MG63 (cell line): ENCODE measurements at places on chromosomes 7 and 10.

DNA sequence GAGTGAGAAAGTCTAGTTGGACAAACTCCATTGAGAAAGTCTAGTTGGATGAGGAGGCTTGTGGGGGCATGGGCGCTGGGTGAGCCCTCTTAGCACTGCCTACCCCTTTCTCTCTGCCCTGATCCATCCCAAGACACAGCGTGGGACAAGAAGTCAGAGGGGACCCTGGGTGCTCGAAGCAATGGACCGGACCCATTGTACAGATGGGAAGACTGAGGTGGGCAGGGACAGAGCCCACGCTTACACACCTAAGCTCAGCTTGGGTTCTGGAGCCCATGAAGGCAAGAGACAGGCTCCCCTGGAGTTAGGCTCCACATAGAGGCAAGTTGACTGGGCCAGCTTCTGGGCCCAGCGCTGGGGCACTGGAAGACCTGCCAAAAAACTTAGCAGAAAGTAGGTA, 126.8 kb upstream of the TNRC18 start:
- DNase-seq, result no peak

GRCh38 chr10:43981696-43982095, 333.0 kb upstream of the ZNF32 start:
- DNase-seq, result no peak

DNA sequence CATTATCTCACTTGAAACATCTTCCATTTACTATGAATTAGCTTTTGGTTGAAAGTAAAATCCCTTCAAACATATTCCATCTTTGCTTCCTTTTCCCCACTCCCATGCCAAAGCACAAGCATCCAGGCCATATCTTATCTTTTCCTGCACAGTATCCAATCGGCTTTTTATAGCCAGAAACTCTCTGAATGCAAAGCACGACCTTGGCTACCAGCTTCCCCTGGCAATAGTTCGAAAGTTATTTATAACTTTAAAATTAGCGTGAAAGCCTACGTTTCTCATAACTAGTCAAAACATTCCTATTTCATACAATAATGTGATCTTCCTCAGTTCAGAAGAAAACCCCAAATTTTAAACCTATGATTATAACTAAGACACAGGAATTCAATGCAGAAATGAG, 440 bp downstream of the CTNNA3 start:
- no peak for DNase-seq

GRCh38 chr10:7333961-7334641, 76.7 kb downstream of the SFMBT2 start:
- no peak for DNase-seq

- DNase-seq, result no peak
Observed at GRCh38 chr10:93604146-93604545, 3.1 kb upstream of the RBP4 start.

- DNase-seq, result no peak
Observed at GRCh38 chr10:75703191-75703854, 271.9 kb downstream of the LRMDA start.

DNA sequence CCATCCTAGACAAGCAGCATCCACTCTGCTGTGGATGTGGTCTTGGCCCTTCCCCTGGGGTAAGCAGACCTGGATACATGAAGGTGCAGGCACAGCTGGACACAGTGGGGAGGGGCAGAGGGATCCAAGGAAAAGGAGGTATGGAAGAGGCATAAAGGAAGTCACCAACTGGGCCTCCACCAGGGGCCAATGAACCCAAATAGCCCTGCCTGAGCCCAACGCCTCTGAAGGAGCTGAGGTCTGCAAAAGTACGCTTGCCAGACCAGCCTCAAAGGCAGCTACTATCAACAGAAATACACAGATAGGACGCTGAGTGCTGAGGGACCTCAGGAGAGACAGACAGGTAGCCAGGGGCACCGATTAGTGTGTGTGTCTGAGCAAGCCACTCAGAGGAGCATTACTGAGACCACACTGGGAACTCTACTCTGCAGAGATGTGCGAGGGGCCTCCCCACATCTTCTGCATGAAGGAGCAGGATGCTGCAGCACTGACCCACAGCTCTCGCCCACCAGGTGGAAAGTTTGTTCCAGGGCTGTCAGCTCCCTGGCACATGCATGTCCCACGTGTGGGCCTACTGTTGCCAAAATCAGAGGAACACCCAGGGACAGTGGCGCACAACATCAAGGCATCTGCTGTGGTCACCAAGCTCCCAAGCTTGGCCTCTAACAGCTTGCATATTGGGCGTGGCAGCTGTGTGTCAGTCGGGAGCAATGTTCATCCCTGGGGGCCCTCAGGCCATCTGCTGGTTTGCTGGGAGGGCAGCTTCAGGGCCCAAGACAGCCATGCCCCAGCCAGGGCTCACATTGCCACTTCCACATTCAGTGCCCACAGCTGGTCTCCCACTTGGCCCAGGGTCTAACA, 40.0 kb downstream of the MKI67 start:
- no peak for DNase-seq

DNA sequence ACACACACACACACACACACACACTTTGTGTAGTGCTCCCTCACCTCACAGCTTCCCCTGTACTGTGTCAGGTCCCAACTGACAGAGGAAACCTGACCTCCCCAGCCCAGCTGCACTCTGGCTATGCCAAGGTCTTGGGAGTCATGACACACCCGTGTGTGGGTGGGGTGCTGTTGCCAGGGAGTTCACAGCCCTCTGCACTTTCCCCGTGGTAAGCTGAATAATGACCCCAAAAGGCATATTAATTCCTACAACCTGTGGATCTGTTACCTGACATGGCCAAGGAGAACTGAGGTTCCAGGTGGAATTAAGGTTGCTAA, 8.9 kb upstream of the NANOS1 start:
- DNase-seq, result peak; percentile 87

- no peak for DNase-seq
Observed at GRCh38 chr10:74674927-74675326, 151.5 kb upstream of the KAT6B start.

GRCh38 chr10:12507165-12507850, 158.0 kb downstream of the CAMK1D start:
- DNase-seq, result no peak

- no peak for DNase-seq
Observed at GRCh38 chr7:42489299-42489698, 252.3 kb upstream of the GLI3 start.

- DNase-seq, result no peak
Observed at GRCh38 chr7:741191-741671, 14.2 kb upstream of the PRKAR1B start.

- DNase-seq, result peak; percentile 9
Observed at GRCh38 chr10:15504101-15504840, 133.2 kb upstream of the FAM171A1 start.

DNA sequence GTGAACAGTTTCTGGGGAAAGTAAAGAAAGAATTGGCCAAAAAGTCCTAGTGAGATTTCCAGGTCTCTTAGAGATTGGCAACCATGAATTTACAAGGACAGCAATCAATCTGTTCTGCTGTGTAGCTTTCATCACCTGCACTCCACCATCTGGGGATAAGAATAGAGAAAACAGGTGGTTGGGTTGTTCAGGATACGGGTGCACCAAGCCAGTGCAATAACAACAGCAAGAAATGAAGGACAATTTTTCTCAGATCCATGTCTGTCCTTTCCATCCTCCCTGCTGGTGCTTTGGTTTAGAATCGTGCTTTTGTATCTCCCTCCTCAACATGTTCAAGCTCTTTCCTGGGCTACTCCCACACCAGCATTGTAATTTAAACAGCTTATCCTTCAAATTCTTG, 787.7 kb downstream of the GRID1 start:
- no peak for DNase-seq

DNA sequence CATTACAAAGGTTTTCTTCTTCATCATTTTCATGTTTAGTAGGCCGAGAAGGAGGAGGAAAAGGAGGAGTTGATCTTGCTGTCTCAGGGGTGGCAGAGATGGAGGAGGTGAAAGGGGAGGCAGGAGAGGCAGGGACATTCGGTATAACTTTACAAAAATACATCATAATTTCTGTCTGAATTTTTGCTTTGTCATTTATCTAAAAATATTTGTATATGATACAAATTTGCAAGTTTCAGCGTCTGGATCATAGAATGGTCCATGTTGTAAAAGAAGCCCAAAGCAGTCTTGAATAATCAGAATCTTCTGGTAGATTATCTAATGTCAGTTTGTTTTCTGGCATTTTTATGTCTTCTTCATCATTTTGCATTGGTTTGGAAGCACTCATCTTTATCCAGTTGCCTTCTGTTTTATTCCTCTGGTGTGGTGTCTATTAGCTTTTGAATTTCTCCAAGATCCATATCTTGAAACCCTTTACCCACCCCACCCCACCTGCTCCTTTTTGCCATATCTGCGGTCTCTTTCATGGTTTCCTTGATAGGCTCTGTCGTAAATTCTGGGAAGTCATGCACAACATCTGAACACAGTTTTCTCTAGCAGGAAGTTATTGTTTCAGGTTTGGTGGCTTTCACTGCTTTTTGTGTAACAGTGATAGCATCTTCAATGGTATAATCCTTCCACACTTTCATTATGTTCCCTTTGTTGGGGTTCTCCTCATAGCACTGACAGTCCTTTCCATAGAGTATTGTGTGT, 95.0 kb downstream of the ST7 start:
- no peak for DNase-seq

- DNase-seq, result no peak
Observed at GRCh38 chr7:139115104-139115503, 5.6 kb upstream of the ZC3HAV1 start.

DNA sequence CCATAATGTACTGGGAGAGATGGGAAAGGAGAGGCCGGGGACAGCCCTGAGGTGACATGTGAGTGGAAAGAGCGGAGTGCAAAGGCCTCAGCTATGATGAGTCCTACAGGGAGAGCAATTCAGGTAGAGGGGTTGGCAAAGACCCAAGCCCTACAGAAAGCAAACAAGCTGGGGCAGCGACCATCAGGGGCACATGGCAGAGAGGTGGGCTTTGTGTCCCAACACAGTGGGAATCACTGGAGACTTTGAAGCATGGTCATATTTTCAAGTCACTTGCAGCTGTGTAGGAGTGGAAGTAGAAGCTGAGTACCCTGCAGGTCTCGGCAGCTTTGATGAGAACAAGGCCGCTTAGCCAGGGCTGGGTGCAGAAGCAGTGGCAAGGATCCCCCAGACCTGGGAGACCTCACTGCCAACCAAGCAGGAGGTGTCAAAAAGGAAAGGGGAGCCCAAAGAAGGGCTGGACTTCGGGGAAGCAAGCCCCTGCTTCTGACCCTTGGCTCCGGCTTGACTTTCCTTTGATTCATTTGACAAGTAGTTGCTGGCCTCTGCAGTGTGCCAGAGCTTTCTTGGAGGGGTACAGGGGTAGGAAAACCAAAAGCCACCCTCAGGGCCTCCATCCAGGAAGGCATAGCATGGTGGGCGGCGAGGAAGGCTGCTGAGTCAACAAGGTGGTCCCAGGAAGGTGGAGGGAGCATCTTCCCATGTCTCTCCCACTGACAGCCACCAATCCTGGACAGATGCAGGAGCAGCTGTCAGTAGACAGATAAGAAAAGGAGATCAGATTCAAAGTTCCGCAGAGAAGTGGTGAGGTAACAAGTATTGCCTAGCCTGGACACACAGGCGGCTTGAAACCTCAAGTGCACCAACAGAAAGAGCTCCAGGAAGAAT, 1.9 kb upstream of the PGAM2 start:
- DNase-seq, result no peak

DNA sequence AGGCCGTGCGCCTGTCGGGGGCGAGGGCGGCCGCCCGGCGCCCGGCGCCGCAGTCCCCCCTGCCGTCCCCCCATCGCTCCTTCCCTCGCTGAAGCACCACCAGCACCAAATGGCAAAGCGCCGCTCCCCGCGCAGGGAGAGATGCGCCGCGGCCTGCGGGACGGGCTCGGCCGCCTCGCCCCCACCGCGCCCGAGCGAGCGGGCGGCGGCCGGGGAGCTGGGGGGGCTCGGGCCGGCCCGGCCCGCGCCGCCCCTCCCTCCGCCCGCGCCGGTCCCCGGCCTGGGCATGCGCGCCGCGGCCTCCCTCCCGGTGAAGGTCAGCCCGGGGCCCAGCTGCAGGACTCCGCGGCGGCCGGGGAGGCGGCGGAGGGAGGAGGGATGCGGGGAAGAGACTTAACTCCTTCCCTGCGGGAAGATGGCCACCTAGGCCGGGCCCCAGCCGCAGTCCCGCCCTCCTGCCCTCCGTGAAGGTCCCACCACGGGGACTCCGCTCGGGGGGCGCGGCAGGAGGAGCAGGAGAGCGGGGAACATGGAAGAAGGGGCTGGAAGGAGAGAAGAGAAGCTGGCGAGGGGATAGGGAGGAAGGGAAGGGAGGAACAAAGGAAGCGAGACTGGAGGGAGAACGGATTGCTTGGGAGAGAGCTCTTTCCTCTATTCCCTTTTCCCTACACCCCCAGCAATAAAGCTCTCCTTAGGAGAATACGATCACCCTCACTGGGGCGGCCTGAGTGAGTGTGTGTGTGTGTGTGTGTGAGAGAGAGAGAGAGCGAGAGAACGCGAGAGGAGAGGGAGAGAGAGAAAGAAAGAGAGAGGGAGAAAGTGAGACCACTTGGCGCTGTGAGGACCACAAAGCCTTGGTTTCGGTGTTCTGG, 3.4 kb upstream of the SMARCD3 start:
- DNase-seq, result peak; percentile 49

DNA sequence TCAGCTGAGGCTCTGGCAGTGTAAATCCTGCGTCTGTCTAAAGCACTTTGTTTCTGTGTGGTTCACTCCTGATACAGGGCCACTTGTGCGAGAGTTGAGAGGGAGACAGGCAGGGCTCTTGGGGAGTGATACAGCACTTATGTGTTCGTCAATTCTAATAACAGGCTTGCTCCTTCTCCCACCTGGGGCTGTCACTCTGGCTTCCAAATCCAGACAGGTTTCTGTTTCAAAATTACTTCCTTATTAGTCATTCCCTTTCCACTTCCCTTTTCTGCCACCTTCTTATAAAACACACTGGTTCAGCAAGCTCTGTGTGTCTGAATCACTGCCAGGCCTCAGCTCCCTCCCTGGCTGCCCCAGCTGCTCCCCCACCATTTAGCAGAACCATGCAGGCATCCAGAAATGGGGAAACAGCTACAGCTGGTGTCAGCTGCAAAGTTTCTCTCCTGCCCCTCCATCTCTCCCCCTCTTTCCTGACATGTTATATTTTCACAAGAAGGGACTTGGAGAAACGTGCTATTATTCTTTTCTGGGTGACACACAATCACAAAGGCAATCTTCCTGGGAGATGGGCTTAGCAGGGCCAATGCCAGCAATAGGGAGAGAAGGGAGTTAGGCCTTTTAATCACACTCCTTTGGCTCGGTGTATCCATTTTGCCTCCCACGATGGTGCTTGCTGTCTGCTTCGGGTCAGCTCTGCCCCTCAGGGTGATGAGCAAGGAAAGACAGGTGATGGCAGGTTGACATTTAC, 58.4 kb upstream of the ZNRF2 start:
- DNase-seq, result peak; percentile 25

DNA sequence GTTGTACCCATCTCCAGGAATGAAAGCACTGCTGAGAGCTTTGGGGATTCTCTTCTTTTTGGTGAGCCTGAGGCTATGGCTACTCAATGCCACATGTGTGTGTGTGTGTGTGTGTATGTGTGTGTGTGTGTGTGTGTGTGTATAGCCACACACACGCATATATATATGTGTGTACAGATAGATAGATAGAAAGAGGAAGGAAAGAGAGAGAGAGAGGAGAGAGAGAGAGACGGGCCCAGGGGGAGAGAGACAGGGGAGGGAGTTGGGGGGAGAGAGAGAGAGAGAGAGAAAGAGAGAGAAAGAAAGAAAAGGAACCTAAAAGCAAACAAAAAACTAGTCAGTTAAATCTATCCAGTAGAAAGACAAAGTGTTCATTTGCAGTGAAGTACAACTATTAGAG, 8.3 kb downstream of the SLC13A4 start:
- no peak for DNase-seq
